ENCODE measurements at places on chromosomes 3 and 15.
A peak's percentile ranks its signal among the peaks of the same experiment; 100 is the strongest.

DNA sequence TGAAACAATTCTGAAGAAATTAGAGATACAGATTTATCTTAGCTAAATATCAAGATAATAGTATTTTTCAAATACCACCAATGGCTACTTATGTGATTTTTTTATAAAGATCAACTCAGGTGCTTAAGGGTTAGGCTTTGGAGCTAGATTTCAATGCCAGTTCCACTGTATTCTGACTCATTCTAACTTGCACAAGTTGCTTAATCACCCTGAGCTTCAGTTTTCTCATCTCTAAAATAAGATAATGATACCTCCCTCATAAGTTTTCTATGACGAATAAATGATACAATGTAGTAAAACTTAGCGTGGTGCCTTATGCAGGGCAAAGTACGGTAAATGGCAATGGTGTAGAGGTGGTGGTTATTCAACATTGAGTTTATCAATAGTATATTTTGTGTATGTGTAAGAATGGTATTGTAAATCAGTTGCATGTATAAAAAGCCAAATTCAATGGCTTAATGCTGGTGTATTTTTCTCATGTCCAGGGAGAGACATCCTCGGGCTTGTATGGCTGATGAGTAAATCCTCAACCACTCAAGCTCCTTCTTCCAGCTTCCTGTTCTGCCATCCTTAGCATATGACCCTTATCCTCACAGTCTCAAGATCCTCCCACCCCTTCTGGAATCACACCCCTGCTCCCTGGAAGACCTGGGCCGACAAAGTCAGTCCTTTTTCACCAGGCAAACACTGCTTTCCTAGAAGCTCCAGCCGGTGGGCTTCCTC, 505.9 kb upstream of the CFAP20DC start:
- DNase-seq = no peak

GRCh38 chr3:12891985-12892839, 50.8 kb upstream of the RPL32 start:
- no peak for DNase-seq

- no peak for DNase-seq
Measured at GRCh38 chr3:194757647-194758061, 72.0 kb downstream of the FAM43A start.

DNA sequence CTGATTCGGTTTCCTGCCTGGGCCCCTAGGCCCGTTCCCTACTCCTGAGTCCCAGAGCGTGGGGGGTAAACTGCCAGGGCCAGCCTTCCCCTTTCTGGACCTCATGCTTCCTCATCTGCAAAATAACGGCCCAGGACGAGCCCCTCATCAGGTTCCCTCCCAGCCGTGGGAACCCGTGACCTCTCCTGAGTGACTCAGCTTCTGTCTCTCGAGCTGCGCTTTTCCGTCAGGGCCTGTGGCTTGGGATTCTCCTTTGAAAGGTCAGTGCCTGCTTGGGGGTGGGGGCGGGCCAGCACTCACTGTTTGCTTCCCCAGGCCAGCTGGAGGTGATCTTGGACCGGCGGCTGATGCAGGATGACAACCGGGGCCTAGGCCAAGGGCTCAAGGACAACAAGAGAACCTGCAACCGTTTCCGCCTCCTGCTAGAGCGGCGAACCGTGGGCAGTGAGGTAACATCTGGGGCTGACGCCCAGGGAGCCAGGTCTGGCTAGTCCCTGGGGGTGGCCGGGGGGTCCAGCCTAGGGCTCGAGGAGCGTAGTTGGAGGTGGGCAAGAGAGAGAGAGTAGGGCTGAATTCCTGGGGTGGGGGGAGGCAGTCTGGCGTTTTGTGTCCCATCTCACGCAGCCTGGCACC, 12.8 kb downstream of the MAN2A2 start:
- DNase-seq = peak; percentile 66

DNA sequence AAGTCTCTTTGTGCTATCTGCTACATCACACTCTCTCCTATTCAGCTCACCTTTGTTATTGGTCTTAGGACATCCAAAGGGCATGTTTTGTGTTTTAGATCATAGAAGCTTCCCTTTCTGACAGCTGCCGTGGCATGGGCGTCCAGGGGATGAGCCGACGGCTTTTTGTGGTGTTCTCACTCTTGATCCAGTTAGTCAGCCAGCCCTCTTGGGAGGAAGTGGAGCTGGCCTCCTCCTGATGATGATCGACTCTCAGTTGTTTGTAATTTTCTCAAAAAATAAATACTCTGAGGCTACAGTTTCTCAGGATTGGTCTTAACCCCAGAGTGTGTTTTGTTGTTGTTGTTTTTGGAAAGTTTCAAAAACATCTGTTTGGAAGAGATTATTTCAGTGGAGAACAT, 34.4 kb downstream of the BOC start:
- DNase-seq = peak; percentile 77

- no peak for DNase-seq
Measured at GRCh38 chr3:41498847-41499246, 299.5 kb downstream of the CTNNB1 start.

DNA sequence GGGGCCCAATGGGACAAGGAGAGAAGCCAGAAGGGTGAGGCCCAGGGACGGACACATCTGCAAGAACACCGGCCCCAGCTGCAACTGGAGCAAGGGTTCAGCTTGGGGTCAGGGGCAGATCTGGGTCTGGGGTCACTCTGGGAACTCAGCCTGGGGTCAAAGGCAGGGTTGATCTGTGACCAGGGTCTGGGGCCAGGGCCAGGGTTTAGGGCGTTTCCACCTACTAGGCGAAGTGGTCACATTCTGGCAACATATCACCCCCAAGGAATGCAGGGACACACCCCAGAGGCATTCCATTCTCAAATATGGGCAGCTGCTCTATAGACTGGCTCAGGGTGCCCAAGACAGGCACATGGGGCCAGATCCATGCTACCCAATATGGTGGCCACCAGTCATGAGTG, 9.0 kb downstream of the UROC1 start:
- no peak for DNase-seq

GRCh38 chr3:138332472-138333073, 2.9 kb upstream of the NME9 start:
- DNase-seq = no peak

- DNase-seq = peak; percentile 82
Measured at GRCh38 chr15:67456677-67457529, 64.0 kb upstream of the C15orf61 start.

GRCh38 chr15:57253500-57253899, 122.8 kb upstream of the CGNL1 start:
- no peak for DNase-seq

GRCh38 chr15:93520206-93520605, 431.2 kb upstream of the RGMA start:
- DNase-seq = no peak

GRCh38 chr3:172210355-172210754, 171.0 kb downstream of the FNDC3B start:
- no peak for DNase-seq

DNA sequence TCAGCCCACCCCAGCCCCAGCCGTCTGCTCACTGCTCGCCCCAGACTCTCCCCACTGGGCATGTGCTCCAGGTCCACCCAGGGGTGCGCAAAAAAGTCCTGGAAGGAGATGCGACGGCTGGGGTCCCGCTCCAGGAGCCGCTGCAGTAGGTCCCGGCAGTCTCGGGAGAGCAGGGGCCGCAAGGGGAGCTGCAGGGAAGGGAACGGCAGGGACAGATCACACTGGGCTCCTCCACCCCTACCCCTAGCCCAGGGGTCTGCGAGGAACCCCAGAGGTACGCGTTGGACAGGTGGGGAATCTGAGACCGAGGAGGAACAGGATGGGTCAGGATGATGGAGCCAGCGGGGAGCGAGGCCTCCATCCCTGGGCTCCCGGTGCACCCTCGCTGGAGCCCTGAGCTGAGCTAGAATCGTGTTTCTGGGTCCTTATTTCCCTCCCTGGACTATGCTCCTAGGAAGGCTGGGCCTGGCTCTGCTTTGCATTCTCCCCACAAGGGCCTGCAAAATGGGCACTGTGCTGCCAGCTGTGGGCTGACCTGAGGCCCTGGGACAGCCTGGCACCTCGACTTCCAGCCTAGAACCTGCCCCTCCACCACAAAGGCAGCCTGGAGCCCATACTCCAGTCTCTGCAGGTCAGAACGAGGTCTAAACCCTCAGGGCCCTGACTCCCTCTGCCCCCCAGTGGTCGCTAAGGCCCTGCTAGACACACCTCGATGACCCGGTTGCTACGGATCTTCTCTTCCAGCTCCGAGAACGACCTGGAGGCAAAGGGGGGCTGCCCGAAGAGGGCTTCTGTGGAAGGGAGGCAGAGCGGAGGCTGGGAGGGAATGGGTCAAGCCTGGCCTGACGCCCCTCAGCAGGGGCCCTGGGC, 3.2 kb downstream of the ULK3 start:
- DNase-seq = no peak

GRCh38 chr15:79403501-79403900, 28.6 kb upstream of the MINAR1 start:
- DNase-seq = no peak

DNA sequence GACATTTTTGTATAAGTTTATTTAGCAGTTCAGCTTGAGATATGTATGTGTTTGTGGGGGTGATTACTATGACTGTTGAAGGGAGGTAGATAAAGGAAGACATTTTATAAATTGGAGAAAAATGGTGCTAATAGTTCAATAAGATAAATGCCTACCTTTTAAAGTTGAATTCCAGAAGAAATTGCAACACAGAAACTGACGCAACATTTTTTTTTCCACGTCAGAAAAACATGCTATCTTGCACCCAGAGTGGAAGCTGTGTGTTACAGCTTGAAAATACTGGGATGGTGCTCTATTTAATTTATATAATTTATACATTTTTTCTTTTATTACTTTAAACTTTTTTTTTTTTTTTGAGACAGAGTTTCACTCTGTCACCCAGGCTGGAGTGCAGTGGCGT, 171.7 kb downstream of the WNT5A start:
- DNase-seq = no peak

DNA sequence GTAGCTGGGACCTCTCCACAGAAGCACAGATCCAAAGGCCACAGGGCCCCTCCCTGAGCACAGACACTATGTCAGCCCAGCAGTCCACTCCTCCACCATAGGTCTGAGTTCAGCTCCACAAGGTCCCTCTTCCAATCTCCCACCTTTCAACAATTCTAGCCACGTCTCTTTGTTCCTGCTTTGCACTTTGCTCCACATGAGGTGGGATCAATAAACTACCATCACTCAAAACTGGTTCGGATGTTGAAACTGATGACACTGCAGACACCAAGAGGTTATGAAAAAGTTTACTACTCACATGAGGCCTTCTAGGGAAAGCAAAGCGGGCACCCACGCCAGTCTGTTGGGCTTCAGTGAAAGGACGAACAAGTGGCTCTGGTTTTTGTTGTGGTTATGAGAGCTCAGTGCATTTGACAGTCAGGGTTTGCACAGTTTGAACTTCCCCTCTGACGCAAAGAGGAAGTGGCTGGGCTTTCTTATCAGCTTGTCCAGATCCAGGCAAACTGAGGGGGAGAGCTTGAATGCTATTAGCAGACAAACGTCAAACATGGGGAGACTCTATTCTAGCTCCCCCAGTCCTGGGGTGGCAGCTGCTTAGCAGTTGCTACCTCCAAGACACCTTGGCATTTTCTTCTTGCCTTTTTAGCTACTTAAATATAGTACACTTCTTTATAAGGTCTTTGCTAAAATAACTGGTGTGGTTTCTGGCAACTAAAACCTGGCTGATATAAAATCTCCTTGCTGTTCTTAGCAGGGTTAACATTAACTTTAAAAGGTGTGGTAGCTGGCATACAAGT, 37.8 kb downstream of the ZNF445 start:
- DNase-seq = peak; percentile 91

DNA sequence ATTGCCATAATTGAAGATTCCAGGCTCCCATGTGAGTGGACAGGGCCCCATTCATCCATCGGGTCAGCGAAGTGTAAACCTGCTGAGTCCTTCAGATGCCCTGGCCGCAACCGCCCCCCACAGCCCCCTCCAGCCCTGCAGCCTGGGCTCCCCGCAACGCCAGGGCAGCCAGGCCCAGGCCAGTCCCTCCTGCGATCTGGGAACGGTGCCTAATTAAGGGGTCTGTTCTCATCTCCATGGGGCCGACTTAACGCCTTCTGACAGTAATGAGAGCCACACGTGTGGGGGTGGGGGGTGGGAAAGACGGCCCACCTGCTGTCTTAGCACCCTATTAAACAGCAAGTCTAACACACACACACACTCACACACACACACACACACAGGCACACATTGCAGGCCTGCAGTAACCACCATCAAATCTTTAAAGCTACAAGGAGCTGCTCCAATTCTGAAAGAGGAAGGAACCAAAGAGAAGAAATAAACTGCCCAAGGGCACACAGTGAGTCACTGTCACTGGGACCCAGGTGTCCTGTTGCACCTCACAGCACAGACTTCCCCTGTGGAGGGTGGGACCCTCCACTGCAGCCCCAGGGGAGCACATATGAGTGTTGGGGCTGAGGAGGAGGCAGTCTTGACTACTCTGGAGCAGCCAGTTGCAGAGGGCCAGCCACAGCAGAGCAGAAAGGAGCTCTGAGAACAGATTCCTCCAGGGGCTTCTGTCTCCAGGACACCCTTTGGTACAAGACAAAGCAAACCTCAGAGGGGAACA, 31.8 kb upstream of the HES1 start:
- DNase-seq = no peak

- no peak for DNase-seq
Measured at GRCh38 chr3:47348411-47349154, 32.2 kb upstream of the PTPN23 start.
